Activated T-helper 1 cell treated with Interleukin-2 at 50 U/mL for 16 hours (primary cell): ENCODE measurements at places on chromosomes 1 and 21.

GRCh38 chr1:169594391-169594790 lies 8.1 kb upstream of the F5 start:
- no peak for DNase-seq

DNA sequence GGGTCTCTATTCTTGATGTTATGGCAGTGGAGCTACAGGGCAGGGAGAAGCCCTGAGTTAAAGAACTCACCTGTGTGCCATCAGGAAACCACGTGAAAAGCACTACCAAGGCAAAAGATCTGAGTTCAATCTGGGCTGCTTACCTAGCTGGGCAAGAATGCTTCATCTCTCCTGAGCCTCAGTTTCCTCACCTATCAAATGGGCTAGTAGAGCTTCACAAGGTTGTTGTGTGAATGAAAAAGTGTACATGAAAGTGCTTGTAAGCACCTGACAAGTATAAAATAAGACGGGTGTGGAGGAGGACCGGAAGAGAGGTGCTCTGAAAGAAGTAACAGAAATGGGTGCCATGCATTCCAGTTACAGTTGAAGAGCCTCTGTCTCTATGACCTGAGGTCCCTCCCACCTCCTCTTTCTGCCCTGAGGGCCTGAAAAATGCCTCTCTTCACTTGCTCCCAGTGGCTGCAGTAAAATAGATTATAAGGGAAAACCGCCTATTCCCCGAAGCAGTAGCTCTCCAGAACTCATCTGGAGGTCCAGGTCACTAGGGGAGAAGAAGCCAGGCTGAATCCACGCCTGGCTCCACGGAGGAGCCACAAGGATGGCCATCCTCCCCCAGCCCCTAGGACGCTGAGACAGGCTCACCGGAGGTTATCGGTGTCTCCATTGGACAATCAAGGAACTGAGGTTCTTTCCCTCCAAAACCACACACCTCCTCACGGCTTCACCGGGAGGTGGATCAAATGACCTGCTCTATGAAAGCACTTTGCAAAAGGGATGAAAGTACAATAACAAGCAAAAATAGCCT lies 1.4 kb downstream of the GPR161 start:
- DNase-seq: no peak

DNA sequence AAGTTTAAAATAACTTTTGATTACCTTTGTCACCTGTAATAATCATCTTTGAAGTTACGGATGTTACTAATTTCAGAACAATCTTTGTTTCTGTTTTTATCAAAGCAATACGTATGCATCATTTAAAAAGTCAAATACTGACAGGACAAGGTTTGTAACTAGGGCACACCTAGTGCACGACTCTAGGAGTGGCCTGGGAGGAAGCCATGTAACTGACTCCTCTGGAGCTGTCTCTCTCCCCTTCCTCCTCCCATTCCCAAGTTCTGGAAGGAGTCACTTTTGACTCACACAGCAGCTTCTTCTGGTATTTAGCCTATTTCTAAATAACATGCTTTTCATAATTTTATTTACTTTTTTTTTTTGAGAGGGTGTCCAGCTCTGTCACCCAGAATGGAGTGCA lies 11.8 kb upstream of the RAP1GAP start:
- DNase-seq: no peak

GRCh38 chr1:223460566-223461189 lies 67.5 kb downstream of the CCDC185 start:
- DNase-seq: no peak

GRCh38 chr1:94532077-94532476 lies 9.5 kb downstream of the F3 start:
- no peak for DNase-seq

GRCh38 chr1:7389201-7389905 lies 381.7 kb upstream of the VAMP3 start:
- no peak for DNase-seq
